Epithelial cell of esophagus (primary cell): ENCODE measurements at places on chromosomes 2 and 18.
A peak's percentile ranks its signal among the peaks of the same experiment; 100 is the strongest.

- DNase-seq, result peak; percentile 55
Measured at GRCh38 chr2:8885449-8886201, 48.2 kb upstream of the KIDINS220 start.

DNA sequence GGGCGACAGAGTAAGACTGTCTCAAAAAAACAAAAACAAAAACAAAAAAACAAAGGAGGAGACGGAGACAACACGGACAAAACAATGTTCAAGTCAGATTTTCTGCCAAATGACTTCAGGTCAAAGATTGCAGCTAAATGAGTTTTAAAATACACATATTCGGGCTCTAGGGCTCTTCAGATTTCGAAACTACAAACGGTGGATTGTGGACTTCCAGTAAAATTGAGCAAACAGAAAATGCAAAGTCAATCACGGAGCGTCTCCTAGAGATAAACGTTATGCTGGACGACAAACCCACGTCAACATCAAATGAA is 558 bp downstream of the MRPS5 start:
- no peak for DNase-seq

GRCh38 chr2:38187541-38188011 is 111.6 kb upstream of the CYP1B1 start:
- peak; percentile 95 for DNase-seq

- no peak for DNase-seq
Measured at GRCh38 chr2:85813211-85813981, 59.6 kb downstream of the ATOH8 start.

DNA sequence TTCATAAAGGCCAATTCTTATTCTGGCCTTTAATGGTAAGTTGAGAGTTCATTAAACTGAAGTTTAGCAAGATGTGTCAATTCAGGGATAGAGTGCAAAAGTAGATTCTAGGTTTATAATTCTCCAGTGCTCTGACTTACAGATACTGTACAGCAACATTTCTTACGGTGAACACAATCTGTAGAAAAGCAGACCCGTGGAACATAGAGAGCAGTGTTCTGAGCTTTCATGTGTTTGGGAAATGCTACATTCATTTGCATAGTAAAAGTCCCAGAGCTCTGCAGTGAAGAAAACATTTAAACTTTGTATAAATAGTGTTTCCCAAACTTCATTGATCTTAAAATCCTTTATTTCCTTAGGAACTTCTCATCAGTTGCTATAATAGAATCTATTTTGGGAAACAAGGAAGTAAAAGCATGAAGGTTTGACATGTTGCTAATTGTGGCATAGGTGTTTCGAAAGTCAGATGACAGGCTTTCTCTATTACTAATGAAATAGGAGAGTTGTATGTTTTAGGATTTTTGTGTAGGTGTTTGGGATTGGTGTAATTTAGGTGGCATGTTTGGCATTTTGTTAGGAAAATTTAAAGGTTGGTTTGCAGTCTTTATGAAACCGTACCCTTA is 138.2 kb downstream of the ASXL3 start:
- peak; percentile 46 for DNase-seq

- no peak for DNase-seq
Measured at GRCh38 chr2:201507725-201508124, 56.2 kb downstream of the STRADB start.

- DNase-seq, result no peak
Measured at GRCh38 chr18:26457195-26457594, 91.2 kb downstream of the KCTD1 start.

GRCh38 chr2:226691255-226691654 is 108.4 kb downstream of the IRS1 start:
- peak; percentile 70 for DNase-seq

DNA sequence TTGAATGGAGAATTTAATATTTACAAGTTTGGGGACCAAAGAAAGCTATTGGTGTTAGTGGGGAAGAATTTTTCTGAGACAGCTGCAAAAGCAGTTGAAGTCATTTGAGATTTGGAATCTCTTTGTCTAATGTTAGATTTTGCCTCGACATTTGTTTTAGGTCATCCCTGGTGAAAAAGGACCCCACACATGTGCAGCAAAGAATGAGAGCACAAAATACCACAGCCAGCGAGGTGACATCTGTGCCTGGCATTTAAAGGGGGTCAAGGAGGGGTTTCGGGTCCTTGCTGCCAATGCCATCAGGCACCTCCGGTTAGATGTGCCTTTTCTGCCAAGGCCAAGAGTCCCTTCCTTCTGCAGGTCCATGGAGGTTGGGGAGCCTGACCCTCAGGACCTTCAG is 173.3 kb downstream of the TRIB2 start:
- no peak for DNase-seq

DNA sequence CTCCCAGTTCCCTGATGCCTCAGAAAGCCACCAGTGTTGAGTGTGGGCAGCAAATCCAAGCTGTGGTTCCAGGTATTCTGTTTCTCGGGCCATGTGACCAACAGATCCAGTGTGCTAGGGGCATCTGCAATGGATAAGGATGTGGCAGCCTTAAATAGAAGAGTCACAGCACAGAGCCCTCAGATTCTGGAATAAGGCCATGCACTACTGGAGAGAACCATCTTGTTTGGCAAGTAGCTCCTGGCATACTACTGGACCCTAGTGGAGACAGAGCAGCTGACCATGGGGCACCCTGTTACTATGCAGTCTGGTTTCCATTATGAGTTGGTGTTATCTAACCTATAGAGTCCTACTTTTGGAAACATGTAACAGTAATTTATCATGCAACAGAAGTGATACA is 53.3 kb upstream of the ZBTB7C start:
- no peak for DNase-seq

GRCh38 chr2:58131191-58132011 is 84.8 kb downstream of the VRK2 start:
- DNase-seq, result peak; percentile 40

- DNase-seq, result no peak
Measured at GRCh38 chr2:104597942-104598341, 256.0 kb upstream of the POU3F3 start.

DNA sequence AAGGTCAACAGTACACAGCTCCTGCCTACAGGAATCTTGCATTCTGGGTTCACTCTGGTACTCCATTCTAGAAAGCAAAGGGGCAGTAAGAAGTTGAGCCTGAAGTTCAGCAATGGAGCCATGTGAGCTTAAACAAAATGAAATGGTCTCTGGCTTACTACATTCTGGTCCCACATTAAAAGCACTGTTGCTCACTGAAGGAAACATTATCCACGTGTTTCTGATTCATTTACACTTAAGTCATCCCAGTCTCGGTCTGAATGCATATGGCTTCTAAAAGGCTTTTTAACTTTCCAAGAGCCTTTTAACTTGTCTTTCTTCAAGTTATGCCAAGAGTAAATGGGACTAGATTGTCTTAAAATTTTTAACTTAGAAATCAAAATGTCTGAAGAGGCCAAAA is 177.8 kb downstream of the LNPK start:
- no peak for DNase-seq

GRCh38 chr2:190714958-190715357 is 66.1 kb downstream of the NAB1 start:
- DNase-seq, result peak; percentile 59

DNA sequence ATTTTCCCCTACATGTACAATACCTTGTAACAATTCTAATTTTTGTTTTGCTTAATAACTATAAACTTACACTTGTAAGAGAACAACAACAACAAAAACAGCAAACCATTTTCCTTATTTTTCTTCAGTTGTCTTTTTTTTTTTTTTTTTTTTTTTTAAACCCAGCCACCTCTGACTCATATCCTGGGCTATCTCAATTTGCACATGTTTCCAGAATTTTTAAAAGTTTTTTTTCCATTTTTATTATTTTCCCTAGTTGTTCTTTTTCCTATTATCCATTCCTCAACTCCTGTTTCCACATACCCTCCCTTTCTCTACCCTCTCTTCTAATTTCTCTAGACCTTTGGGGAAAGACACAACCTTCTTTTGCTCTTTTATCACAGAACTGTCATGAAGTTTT is 112.5 kb downstream of the EFEMP1 start:
- DNase-seq, result no peak

- DNase-seq, result peak; percentile 77
Measured at GRCh38 chr2:160288324-160288723, 88.3 kb upstream of the ITGB6 start.

GRCh38 chr18:68564351-68564750 is 150.6 kb downstream of the TMX3 start:
- DNase-seq, result no peak

GRCh38 chr18:12409469-12409868 is 1.7 kb downstream of the PRELID3A start:
- DNase-seq, result no peak

GRCh38 chr18:46415532-46416252 is 241.3 kb downstream of the LOXHD1 start:
- no peak for DNase-seq

GRCh38 chr2:108858894-108859293 is 72.3 kb downstream of the CCDC138 start:
- peak; percentile 43 for DNase-seq

- DNase-seq, result peak; percentile 43
Measured at GRCh38 chr18:54742659-54743604, 85.3 kb upstream of the RAB27B start.

- DNase-seq, result peak; percentile 82
Measured at GRCh38 chr2:72770879-72771461, 54.9 kb downstream of the EXOC6B start.

DNA sequence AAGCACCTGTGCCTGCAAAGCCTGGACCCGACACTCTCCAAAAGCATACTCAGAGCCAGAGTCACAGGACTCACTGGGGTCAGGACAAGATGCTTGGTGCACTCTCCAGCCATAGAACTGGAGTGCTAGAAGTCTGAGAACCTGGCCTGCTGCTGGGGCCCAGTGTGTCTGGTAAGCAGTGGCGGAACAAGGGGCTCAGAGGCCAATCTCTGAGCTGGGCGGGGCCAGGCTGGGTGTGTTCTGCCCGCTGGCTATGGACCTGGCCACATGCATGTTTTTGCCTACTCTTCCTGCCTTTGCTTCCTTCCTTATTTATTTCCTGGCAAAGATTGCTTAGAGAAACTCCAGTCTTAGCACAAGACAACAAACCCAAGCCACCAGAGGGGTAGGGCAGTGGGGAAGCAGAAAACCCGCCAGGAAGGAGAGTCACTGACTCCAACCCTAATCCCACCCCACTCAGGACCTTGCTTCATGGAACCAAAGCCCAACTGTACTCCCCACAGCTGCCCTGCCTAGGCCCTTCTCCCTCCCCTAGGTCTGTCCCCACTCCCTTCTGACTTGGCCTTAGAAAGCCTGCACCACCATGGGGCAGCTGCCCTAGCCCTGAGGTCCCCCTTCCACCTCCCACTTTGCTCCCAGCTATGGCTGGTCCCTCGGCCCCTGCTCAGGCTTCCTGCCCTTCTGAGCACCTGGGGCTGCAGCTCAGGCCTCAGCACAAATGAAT is 315.5 kb downstream of the CELF4 start:
- no peak for DNase-seq

DNA sequence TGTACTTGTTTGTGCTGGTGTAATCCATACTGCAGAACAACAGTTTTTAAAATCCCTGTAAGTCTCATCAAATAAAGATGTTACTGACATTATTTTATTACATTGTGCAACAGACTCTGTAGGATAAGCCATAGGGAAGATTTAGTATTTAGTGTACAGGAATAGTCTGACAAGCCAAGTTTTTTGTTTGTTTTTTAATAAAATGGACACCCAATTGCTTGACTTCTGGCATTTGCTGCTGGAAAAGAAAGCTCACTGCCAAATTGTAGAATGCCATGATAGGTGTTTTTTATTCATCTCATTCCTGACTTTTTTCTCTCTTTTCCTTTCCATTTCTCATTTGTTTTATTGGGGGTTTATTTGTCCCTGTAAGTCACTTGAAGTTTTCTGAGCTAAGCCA is 38.1 kb downstream of the SMARCAL1 start:
- no peak for DNase-seq

- DNase-seq, result no peak
Measured at GRCh38 chr2:237234268-237234667, 148.6 kb downstream of the COPS8 start.

DNA sequence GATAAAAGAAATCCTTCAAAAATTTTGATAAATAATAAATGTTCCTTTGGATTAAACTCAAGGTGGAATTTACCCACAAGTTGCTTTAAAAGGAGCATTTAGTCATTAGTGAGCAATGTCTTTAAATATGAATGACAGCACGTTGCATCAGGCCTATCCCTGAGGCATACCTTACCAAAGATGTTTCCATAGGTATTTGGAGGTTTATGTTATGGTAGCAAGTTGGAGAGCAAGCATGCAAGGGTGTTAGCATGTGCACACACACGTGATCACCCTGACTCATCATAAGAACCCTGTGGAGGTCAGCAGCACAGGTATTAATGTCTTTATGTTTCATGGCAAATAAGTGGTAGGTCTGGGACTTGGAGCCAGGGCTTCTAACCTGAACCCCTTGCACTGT is 159.9 kb downstream of the ACTR3 start:
- DNase-seq, result peak; percentile 86

DNA sequence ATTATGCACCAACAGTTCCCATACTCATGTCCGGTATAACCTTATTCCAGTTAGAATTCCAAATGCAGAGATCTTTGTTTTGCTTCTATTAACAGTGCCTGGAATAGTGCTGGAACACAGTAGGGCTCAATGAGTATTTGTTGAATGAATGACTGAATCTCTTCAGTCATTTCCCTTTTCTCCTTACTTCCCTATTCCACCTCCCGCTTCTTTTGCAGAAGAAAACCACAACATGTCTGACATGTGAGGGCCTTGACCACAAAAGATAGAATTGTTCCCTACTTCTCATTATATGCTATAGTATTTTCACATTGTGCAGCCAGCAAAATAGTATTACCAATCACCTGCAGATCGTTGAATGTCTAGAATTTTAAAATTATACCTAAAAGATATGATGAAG is 19.5 kb upstream of the HNRNPLL start:
- no peak for DNase-seq

GRCh38 chr2:181554061-181554830 is 97.1 kb downstream of the ITGA4 start:
- DNase-seq, result no peak

GRCh38 chr18:40555914-40556313 is 1399.1 kb upstream of the PIK3C3 start:
- peak; percentile 7 for DNase-seq

DNA sequence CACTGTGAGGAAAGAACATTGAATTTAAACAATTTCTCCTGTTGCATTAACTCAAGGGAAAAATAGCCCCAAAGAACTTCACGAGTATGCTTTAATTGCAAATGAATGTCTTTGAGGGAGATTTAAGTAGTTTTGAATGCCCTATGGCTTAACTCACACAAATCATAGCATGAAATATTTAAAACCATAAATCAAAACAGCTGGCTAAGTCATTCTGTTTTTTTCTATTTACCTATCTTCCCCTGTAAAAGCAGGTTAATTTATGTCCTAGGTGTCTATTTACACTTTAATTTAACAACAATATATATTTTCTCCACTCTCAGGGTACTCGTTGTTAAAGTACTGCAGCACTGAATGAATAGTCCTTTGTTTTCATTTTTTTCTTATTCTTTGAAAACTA is 118.8 kb upstream of the PIEZO2 start:
- no peak for DNase-seq

DNA sequence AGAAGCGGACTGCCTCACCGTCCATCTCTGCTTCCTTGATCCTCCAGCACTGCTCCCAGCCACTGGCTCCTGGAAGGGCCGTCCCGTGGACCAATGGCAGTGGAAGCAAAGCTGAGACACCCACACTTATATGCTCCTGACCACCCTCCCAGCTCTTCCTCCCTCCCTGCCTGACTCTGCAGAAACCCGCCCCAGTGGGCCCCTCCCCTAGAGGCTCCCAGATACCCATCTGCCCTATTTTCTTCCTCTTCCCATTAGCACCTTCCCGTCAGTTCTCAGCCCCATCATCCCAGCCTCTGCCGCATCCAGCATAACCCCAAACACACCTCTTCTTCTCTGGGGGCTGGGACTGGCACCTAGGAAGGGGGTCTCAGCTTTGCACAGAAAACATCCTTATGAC is at the start of gene CLEC4F:
TSS of gene CLEC4F (minus strand) at position 101 of the 400 bp plus-strand sequence. CDS start at position 25, 76 bp downstream.
- no peak for DNase-seq

GRCh38 chr2:168216351-168217005 is 30.9 kb downstream of the STK39 start:
- DNase-seq, result no peak
